ENCODE measurements at places on chromosomes 3 and 15.

DNA sequence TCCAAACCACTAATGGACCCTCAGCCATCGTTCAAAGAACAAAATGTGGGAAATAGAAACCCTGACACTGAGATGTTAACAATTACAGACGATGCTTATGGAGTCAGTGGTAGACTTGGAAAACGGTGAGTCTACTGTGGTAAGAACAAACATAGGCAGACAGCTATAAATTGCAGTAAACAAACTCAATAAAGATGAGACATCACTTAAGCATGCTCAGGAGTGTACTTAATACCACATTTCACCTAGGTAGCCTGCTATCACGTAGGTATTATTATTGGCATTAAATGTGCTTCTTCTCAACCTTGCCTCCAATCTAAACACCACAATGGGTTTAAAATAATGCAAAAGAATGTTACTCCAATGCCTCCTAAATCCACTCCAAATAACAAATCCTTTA lies 2.5 kb downstream of the OSBPL10 start:
- no peak for DNase-seq

- DNase-seq = no peak
These were observed 9.8 kb upstream of the SUCNR1 start for GRCh38 chr3:151863611-151864010.

GRCh38 chr3:95899911-95900310 lies 914.5 kb upstream of the EPHA6 start:
- DNase-seq = no peak

GRCh38 chr3:102159810-102160451 lies 274.9 kb upstream of the ZPLD1 start:
- DNase-seq = no peak

GRCh38 chr3:150000641-150001040 lies 29.9 kb upstream of the PFN2 start:
- no peak for DNase-seq

- DNase-seq = no peak
These were observed 279.2 kb downstream of the EDEM1 start for GRCh38 chr3:5466717-5467116.

DNA sequence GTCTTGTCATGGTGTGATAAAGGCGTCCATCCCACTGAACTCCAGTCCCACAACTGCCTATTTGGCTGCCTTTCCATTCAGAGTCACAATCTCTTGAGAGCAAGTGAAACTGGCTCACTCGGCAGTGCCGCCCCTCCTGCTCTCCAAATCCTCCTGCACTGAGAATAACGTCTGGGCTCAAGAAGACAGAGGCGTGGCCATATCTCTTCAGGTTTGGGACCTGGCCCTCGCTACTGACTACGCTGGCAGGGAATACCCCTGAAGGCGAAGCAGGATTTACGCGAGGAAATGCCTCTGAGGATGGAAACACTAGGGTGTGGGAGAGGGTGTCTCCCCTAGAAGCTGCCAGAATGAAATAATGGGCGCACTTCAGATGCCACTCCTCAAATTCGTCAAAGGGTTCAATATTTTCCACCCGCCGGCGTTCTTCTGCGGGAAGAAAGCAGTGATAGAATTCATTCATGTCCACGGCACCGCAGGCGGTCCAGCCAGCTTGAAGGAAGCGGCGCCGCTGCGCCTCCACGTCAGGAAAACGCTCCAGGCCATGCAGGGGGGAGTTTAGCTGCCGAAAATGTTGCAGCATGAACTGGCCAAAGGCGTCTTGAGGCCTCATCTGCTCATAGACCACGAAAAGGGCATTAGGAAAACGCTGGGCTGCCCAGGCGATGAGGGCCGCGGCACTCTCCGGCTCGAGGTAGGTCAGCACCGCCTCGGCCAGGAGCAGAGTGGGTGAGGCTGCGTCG lies 985 bp downstream of the LCMT2 start:
- no peak for DNase-seq

DNA sequence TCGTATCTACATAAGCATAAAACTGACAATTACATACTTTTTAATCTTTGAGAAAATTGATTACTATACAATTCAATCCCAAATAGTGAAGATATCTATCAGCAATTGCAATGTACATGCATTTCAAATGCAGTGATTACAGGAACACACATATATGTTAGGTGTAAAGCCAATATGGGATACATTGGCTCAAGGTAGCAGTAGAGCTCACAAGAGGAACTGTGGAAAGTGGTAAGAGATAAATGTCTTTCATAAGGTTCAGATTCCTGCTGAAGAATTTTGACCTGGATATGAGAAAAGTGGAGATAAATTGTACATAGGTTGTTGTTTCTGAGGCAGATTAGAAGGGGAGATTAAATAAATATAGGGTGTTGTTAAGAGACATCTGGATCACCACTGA lies 1280.5 kb downstream of the OTOL1 start:
- no peak for DNase-seq

DNA sequence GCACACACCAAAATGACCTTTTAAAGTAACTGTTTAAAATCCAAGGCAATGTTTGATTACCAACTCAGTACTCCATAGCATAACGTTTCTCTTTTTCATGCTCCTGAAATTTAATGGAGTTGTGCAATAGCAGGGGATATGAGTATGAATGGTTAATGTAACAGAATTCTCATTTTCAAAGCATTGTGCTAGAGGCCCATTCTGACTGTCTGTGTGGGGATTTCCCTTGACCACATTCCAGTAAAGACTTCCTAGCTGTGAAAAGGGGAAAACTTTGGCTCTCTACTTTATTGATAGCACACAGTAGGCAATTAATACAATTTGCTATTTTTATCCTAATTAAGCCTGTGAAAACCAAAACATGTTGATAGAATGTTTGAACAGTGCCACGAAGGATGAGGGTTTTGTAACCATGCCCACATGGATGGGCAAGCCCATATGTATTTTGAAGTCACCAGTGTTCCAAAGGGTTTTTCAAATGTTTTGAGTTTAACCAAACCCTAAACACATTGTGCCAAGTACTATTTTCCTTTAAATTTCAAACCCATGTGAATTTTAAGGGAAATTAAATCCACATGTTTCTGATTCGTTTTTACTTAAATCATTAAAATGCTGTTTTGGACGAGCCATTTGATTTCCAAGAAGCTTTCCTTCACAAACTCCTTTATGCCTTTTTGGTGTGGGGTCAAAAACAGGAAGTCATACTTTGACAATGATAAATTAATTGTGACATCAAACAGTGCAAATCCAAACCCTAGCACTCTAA lies 261.2 kb downstream of the SHOX2 start:
- DNase-seq = no peak

DNA sequence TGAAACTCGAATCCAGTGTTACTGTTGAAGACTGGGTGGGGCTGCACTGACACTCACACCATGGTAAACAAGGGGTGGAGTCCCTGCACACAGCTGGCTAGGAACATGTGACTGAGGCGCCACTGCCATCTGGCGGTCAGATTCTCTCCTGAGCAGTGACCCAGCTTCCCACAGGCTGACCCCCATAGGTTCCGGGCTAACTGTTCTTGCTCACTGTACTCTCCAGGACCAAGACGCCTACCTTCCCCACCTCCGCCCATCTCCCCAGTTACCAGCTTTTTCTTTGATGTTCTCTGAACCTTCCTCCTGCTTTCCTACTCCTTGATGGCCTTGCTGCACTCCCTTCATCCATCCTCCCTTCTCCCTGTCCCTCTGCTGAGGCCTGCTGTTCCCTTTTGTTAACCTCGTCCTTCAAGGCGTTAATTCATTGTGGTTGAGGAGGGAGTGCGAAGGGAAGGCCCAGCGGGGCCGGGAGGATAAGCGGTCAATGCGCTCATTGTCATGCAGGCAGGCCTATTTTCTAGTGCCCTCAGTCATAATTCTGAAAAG lies 115.2 kb downstream of the ATP8B4 start:
- peak; percentile 45 for DNase-seq

- DNase-seq = no peak
These were observed 98.3 kb downstream of the MEX3B start for GRCh38 chr15:81947548-81947947.

DNA sequence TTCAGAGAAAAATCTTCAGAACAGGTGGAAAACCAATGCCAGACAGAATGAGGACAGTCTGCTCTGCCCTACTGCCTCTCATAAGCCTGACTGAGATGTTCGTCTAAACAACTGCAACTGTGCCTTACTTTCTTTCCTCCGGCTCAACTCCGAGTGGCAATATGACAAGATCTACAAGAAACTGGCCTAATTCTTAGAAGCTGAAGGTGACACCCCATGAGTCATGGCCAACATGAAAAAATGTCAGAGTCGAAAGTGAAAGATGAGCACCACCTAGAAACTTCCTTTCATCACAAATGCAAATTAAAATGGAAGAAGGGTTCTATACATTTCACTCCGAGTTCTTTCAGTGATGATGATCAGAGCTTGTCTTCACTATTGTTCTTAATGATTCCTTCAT lies 12.9 kb downstream of the PCYT1A start:
- DNase-seq = no peak

- no peak for DNase-seq
These were observed 398.9 kb downstream of the LSAMP start for GRCh38 chr3:116046350-116046749.
